ENCODE measurements at places on chromosomes 3 and 15.

- no peak for DNase-seq
Measured at GRCh38 chr3:136882571-136882970, 20.6 kb downstream of the NCK1 start.

DNA sequence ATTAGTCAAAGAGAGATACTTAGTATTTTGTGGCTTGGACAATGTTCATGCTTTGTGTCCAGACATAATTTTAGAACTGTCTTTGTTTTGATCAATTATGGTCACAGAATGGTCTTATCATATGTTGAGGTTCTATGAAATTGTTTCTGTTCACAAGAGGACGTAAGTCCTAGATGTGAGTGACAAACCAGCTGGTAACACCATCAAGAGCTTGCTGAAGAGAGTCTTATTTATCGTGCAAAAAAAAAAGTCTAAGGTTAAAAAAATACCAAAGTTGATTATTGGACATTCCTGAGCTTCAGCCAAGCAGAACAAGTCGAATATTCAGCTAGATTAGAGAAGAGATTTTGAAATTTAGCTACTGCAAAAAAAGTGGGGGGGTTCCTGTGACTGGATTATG, 495.9 kb upstream of the NAALADL2 start:
- DNase-seq, result no peak

GRCh38 chr3:124565551-124565950, 164.7 kb upstream of the UMPS start:
- DNase-seq, result no peak

- peak; percentile 88 for DNase-seq
Measured at GRCh38 chr3:3799173-3800079, at the start of gene LRRN1. TSS of gene LRRN1 (plus strand) at chr3:3799431. CDS start at chr3:3844642, 45,211 bp downstream.

- DNase-seq, result no peak
Measured at GRCh38 chr3:166810741-166811445, 569.2 kb downstream of the ZBBX start.

GRCh38 chr15:72042865-72043264, 75.1 kb downstream of the MYO9A start:
- DNase-seq, result no peak

- DNase-seq, result peak; percentile 52
Measured at GRCh38 chr3:159824333-159824732, 164.3 kb upstream of the IL12A start.

GRCh38 chr15:71011503-71012155, 103.6 kb upstream of the THSD4 start:
- no peak for DNase-seq

DNA sequence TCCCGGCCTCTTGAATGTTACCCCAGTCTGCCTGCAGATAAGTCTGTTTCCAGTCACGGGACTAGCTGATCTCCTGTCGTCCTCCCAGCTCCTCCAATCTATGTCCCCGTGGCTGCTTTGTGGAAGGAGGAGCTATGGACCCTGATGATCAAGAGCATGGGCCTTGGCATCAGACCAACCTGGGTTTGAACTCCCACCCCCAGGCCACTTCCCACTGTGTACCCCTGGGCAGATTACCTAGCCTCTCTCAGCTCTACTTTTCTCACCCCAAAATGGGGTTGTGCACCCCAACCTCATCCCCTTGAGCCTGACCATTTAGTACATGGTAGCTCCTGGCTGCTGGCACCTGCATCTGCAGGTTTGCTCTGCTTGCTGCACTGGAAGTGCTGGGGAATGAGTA, 55.8 kb downstream of the GASK1A start:
- no peak for DNase-seq

DNA sequence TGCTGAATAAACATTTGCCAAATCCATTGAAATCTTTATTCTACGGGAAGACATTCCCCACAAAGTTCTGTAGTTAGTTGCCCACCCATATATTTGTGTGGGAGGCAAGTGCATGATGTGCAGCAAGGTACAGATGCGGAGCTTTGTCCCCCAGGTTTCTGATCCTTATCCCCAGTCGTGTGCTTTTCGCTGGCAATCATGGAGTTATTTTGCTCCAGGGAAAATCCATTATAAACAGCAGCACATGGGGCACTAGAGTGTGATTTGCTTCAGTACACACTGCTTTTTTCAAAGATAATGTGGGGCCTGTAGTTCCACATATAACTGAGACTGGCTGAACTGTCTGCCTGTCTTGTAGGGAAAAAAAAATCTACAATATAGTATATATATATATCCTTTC, 132.1 kb downstream of the FEZF2 start:
- no peak for DNase-seq

DNA sequence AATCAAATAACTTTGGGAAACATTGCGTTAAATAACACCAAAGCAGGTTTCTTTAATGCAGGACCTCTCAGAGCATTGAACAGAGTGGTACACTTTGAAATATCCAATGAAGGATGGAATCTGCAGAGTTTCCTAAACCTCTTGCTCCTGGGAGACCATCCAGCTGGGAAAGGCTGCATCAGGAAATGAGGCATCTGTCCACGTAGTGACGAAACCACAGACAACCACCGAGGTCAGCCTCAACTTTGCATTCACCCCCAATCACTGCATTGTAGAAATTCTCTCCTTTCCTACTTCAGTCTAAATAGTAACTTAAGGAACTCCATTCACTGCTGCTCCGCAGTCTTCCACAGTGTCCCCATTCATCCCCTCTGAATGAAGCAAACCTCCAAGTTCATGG, 41.5 kb upstream of the CDV3 start:
- no peak for DNase-seq

GRCh38 chr15:101337976-101338375, 42.9 kb upstream of the SNRPA1 start:
- DNase-seq, result no peak

- no peak for DNase-seq
Measured at GRCh38 chr3:26308454-26308853, 314.1 kb upstream of the LRRC3B start.

DNA sequence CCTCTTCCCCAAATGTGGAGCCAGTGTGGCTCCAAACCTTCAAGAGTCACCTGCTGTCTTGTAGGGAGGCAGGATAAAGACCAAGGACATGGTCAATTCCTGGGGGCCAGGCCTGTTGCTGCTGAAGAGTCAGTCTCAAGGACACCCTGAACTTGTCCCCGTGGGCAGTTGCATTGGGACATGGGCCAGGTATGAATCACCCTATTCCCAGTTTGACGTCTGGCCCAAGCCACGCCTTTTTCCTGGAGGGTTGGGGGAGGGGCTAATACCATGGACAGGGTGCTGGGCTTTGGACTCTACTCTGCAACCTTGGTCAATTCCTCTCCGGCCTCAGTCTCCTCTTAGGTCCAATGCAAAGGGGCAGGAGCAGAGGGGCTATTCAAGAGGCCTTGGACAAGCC, 10.4 kb downstream of the ATP2B2 start:
- DNase-seq, result no peak

DNA sequence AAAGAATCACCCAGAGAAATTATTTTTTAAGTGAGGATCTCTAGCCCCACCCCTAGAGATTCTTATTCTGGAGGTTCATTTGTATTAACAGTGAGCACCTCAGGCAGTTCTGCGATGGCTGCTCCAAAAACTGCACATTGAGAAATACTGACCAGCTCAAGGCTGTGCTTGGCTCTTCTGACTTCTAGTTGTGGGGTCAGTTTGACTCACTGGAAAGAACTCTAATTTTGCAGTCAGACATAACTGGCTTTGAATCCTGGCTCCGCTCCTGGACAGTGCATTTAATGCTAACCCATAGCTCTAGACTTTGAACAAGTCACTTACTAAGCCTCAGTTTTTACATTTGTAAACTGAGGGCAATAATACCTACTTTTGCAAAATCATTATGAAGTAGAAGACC, 123.6 kb upstream of the SKOR1 start:
- DNase-seq, result no peak

DNA sequence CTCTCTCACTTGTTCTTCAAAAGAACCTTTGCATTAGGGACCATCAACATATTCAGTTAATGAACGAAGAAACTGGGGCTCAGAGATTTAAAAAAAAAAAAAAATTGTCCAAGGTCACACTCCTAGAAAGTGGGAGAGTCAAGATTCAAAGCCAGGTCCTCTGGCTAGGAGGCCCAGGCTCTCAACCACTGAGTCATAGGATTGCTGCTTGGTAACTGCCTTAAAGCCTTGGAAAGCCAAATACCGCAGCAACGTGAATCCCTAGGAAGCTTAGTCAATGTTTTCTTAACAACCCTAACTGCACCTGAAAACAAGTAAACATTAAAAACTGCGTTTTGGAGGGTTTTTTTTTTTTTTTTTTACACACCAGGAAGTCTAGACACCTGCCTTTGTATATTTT, 156.8 kb downstream of the WNT5A start:
- no peak for DNase-seq

DNA sequence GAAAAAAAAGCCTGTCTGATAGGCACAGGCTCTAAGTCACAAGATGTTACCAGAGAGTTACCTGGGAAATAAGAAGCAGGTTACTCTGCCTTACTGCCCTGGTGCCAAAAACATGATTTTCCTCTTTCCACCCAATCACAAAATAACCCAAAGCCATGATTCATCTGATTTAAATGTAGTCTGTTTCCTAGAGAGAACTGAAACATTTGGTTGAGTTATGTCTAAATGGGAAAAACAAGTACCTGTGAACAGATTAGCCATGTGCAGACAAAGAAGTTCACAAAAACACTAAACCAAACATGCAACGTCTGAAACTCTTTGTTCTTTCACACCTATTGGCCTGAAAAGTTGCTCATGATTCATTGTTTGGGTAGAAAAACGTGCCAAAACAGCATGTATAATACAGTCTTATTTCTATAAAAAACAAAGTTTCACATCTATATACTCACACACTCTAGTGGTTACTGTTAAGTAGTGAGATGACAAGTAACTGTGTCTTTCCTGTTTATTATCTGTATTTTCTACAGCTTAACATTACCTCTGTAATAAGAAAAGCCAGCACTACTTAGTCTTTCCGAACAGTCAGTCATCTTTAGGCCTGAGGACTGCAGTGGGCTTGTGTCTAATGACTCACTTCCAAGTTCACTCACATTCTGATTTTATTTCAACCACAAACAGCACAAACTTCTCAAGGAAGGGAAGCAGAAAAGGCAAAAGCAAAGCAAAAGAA, 30.2 kb downstream of the FAM174B start:
- DNase-seq, result no peak

DNA sequence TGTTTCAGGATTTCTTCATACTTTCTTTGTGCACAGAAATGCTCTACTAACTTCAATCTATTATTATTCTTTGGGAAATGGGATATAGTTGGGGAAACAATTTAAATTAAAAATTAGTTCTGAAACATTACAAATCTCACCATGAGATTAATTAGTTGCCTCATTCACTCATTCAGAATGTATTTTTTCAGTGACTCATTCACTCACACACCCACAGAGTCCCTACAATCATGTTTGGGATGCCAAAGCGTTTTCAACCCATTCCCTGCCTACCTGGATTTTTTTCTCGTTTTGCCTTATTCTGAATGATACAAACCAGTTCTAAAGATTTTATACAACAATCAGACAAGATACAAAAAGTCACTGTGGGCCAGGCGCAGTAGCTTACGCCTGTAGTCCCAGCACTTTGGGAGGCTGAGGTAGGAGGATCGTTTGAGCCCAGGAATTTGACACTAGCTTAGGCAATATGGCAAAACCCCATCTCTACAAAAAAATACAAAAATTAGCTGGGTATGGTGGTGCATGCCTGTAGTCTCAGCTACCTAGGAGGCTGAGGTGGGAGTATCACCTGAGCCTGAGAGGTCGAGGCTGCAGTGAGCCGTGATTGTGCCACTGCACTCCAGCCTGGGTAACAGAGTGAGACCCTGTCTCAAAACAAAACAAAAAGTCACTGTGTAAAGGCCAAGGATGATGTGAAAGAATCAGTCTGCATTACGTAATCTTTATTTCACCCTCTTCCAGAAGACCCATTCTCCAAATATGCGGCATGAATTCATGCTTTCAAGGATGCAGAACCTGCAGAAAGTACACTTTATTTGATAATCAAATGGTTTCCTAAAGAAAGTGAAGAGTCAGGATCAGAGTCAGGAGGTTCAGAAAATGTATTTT, 34.8 kb upstream of the ARHGEF3 start:
- DNase-seq, result no peak

GRCh38 chr3:177694316-177694715, 497.0 kb upstream of the TBL1XR1 start:
- DNase-seq, result no peak

DNA sequence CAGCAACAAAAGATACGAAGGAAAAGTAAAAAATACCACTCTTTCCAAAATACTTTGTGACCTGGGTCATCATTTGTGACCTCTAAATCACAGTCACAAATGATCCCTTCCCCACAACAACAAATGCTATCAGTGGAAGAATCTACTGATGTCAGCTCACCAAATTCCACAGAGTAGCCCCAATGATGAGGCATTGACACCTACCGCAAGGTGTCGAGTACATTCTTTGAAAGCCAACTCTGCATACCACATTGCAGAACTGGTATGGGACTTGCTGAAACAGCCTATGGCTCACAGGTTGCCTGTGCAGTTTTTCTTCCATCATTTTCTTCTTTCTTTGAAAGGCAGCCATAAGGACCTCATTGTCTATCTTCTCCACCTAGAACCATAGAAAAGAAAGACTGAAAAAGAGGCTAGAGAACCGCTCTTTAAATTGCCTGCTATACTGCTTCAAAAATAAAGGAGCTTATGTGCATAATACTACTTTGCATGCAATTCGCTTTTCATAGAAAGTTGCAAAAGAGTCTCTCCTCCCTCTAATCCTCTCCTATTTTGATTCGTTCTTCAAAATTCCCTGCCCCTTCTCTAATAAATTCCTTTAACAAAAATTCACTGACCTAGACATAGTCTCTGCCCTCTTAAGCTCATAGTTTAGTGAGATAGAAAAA, 21.4 kb upstream of the KPNA1 start:
- no peak for DNase-seq

DNA sequence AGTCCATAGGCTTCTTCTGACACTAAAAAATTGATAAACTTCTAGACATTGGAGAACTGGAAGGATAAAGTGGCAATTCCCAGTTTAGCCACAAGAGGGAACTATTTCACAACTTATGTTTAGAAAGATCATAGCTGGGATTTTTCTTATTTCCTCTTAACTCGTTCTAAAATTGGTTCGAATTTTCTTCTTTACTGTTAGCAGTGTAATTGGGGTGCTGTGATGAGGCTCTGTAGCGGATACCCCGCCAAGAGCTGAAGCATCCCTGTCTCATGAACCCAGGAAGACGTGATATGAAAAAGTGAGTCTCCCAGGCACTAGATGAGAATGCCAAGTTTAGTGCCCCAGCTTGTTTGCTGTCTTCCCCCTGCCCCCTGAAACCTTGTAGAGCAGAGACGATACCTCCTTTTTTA, 85.1 kb downstream of the PDCD6IP start:
- DNase-seq, result no peak

- DNase-seq, result no peak
Measured at GRCh38 chr3:47299381-47300318, 16.9 kb downstream of the KLHL18 start.

- DNase-seq, result peak; percentile 60
Measured at GRCh38 chr3:139111392-139112229, 66.9 kb upstream of the PRR23C start.

DNA sequence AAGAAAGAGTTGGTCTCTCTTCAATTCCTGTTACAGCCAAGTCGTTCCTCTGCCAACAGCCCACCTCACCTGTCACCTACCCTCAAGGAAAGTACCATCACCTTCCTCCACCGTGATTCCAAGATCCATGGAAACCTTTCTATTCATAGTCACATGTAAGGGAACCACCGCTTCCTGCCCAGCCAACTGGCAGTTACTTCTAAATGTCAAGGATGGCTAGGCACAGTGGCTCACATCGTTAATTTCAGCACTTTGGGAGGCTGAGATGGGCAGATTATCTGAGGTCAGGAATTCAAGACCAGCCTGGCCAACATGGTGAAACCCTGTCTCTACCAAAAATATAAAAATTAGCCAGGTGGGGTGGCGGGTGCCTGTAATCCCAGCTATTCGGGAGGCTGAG, 82.8 kb downstream of the FOXP1 start:
- no peak for DNase-seq

- no peak for DNase-seq
Measured at GRCh38 chr3:143294188-143294587, 174.6 kb downstream of the CHST2 start.
